Astrocyte of the spinal cord (primary cell): ENCODE measurements at places on chromosomes 6 and 20.

GRCh38 chr6:7668936-7669335, 57.0 kb upstream of the BMP6 start:
- no peak for DNase-seq

- DNase-seq = no peak
These were observed 33.9 kb downstream of the PPARD start for GRCh38 chr6:35376281-35376680.

DNA sequence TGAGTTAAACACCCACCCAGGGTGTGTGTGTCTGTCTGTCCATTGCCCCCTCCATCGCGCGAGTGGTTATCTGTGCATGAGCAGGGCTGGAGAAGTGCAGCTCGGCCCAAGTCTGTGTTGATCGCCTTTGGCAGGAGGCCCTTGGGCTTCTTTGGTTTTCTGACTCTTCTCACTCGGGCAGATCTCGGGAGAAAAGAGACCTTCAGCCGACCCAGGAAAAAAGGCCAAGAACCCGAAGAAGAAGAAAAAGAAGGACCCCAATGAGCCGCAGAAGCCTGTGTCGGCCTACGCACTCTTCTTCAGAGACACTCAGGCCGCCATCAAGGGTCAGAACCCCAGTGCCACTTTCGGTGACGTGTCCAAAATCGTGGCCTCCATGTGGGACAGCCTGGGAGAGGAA, 132.9 kb downstream of the JPH2 start:
- DNase-seq = no peak

GRCh38 chr20:8693709-8694108, 375.2 kb upstream of the PLCB4 start:
- DNase-seq = peak; percentile 30

- DNase-seq = peak; percentile 84
These were observed 34.7 kb downstream of the KIF25 start for GRCh38 chr6:168032005-168032760.
